ENCODE measurements at places on chromosomes 1 and 21. TPM values are rescaled to one million over a fixed set of nuclear protein-coding genes. Genes with fewer than 3 reads are reported as not detected.

- DNase-seq = no peak
Measured at GRCh38 chr1:48767975-48768510, 8.6 kb downstream of the BEND5 start.

GRCh38 chr1:15847893-15848142, 311 bp downstream of the SPEN start:
- DNase-seq = no peak

DNA sequence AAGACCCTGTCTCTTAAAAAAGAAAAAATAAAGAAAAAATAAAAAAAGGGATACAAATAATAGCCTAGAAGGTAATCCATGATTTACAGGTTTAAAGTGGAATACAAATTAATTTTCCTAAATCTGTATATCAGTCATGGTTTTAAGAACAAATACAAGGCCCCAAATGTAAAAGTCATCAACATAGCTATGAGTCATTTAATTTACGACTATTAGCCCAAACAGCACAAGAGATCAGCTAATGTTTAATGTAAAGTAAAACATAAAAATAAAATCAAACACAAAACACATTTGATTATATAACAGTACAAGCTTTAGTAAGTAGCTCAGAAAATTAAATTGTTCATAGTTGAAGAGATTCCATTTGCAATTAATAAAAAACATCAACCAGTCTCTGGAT, 20.3 kb upstream of the TAL1 start:
- DNase-seq = no peak

DNA sequence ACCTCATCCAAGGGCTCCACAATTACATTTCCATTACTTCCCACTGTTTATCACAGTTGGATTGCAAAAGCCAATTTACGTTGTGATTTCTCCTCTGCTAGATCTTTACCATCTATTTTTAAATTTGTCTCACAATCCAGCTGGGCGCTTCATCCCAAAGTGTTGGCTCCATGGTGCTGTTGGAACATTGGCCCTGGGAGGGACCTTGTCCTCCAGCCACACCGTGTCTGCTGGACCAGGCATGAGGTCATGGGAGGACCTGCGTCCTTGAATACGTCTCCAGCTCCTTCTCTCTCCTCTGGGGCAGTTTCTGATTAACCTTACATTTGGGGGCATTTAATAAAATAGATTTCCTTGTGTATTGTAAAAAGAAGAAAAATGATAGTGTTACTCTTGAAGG, 125.4 kb downstream of the KCNJ6 start:
- DNase-seq = no peak

DNA sequence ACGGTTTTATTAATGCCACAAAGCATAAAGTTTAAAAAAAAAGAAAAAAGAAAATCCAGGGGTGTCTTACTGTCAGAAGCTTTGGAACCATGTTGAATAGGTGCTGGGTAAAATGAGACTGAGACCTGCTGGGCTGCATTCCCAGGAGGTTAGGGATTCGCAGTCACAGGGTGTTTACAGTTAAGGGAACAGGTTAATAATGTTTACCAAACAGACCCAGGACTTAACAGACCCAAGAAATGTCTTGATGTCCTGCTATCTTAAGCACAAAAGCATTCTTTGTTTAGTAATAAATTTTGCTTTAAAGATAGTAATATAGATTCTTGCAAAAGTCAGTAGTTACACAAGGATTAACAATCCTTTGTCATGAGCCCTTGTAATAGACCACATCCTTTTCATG, 54.7 kb downstream of the OLFML3 start:
- DNase-seq = no peak

DRAXIN gene
- total RNA-seq = 0.05 TPM
